ENCODE measurements at places on chromosomes 1 and 21.

DNA sequence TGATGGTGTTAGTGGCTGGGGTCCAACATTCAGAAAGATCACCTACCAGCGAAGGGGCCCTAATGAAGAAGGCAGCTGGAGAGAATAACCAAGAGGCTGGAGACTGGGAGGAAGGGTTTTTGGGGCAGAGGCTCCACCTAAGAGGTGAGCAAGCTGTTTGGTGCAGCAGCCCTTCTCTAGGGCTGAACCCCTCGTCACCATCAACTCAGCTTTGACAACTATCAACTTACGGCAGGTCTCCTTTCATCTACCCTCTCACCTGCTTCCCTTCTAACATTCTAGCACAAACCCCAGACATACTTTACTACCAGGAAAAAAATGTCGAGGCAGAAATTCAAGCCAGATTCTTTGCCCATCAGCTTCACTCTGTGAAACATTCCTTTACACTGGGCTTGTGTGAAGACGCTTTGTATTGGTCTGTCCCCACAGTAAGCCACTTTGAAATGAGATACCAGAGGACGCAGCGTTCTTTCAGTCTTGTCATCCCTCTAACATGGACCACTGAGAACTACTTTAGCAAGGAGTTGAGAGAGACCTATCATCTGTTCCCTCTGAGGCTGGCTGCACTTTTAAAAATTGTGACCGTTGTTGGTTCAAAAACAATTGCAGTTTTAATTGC lies 84.6 kb downstream of the RAVER2 start:
- no peak for DNase-seq

DNA sequence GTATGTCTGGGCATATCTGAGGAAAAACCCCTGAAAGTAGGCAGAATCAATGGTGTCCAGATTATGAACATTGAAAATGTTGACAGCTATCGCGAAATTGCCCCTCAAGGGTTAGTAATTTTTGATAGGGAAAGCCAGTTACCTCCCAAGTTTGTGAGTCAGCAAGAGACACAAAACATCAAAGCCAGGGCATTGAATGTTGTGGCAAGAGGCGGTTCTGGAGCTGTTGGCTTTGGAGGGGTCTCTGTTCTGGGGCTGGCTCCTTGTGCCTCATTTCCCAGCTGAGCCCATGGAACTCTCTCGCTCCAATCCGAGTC lies 10.6 kb upstream of the S100A11 start:
- no peak for DNase-seq

DNA sequence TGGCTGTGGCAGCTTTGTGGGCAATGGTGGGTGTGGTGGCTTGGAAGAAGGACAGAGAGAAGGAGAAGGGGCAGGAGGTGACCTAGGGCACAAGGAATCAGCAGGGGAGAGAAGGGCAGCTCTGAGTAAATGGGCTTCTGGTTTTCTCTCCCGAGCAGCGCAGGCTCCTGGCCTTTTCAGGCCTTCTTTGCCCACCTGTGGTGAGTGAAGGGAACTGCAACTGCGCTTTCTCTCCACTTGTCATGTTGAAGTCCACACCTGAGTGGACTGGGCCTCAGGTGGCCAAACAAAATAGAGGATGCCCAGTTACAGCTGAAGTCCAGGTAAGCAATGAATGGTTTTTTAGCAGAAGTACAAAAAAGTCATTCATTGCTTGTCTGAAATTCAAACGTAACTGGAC lies 29.4 kb upstream of the KCNA10 start:
- peak; percentile 6 for DNase-seq

DNA sequence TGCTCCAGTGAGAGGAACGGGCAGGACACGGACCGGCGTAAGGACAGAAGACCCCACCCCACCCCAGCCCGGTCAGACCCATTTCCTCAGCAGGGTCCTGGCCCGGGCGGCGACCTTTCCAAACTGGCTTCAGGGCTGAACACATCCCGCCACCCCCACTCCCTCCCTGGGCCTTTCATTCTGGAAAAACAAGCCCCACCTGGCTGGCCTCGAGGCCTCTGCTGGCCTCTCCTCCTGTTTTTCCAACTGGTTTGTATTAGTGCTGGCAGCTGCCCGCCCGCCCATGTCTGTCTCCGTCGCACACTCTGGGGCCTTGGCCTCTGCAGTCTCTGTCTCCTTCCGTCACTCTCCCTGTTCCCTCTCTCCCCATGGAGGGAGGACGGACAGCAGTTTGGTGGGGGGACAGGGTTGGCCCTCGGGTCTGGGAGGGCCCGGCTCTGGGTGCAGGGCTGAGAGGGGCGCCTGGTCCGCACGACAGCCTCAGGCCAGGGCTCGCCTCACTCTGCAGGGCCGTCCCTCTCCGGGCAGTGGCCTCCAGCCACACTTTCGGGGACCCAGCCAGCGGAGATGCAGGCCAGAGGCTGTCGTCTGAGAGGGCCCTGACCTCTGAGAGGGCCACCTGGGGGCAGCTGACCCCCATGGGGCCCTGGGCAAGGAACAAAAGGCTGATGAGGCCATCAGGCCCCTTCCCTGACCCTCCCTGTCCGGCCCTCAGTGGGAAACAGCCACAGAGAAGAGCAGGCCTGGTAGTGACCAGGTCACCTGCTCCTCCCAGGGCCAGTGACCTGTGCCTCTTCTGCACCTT lies 1.5 kb upstream of the MXRA8 start:
- peak; percentile 34 for DNase-seq

GRCh38 chr1:226827458-226827857 lies 43.0 kb upstream of the PSEN2 start:
- peak; percentile 26 for DNase-seq

- no peak for DNase-seq
Measured at GRCh38 chr1:9300573-9300972, 7.9 kb downstream of the SPSB1 start.

DNA sequence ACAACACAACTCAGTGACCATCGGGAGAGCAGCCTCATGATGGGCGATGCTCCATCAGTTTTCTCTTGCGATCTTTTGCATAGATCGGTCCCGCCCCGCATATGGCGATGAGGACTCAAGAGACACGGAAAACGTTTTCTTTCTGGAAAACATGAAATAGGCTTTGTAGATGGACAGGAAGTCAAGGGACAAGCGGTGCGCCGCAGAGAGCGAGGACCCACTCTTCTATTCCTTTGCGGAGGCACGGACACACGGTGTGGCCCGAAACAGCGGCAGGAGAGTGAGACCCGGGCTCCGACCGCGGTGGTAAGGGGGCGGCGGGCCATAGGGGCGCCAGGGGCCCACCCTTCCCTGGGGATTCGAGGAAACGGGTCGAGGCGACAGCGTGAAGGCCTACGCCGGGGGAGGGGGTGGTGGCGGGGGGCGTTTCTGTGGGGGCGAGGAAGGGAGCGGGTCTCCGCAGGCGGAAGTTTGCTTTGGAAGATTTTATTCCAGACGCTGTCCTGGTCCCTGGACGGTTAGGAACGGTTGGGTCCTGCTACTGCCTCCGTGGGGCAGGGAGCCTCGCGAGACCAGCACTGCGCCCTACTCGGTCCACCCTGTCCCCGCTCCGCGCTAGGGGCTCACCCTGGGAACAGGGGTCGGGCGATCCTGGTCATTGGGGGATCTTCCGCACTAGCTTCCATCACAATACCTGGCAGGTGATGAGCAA lies 796 bp upstream of the TDRKH start:
- DNase-seq, result no peak

GRCh38 chr1:25760871-25761270 lies 39.1 kb upstream of the SELENON start:
- no peak for DNase-seq

- DNase-seq, result peak; percentile 64
Measured at GRCh38 chr1:31705080-31705866, 1.5 kb upstream of the COL16A1 start.

GRCh38 chr1:71047635-71048607 lies at the start of gene PTGER3:
PTGER3 (minus strand) TSS chr1:71047816; CDS start chr1:71047577, 239 bp downstream.
- DNase-seq, result no peak

GRCh38 chr1:8388732-8389562 lies 71.0 kb downstream of the SLC45A1 start:
- DNase-seq, result no peak

DNA sequence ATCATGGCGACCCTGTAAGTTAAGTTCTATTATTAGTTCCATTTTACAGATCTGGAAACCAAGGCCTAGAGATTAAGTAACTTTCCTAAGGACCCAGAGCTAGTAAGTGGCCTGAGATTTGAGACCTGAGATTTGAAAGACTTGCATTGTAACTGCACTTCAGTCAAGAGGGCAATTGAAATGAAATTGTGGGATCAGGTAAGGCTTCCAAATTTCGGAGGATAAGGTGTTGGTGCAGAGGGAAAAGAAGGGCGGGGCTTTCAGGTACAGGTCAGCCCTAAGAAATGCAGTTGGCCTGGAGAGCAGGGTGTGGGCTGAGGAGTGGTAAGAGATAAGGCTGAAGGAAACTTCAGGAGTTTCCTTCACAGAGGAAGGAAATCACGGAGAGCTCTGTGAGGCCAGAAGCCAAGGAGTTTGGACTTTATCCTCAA lies 51.1 kb downstream of the SLC16A1 start:
- no peak for DNase-seq

DNA sequence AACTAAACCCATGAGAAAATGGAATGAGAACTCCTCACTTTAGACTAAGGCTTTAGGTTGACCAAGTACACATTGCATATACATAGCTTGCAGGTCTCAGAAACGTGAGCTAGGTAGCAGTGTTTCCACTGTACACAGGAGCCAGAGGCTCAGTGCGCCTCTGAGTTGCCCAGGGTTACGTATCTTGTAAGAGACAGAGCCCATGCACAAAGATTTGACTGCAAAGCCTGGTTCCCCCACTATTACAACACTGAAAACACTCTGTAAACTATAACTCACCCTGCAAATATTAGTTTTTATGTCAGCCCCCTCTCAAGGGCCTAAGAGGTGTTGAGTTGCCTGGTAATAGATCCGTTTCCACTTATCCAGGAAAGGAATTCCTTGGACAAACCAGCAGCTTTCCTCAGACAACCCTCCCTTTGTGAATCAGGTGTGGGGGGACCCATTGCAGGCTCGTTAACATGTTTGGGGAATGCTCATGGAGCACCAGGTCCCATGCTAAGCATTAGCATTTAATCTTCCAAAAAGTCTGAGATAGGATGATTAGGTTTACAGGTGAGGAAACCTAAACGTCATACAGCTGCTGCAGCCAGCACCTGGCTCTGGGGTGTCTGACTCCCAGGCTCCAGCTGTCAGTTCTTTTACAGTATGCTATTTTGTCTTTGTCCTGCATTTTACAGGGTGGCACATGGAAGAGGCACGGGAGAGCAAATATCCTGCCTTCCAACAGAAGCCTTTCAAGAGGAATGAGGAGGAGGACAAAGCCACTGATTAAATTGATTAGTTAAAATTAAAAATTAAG lies 25.7 kb downstream of the TENT5C start:
- DNase-seq, result no peak

DNA sequence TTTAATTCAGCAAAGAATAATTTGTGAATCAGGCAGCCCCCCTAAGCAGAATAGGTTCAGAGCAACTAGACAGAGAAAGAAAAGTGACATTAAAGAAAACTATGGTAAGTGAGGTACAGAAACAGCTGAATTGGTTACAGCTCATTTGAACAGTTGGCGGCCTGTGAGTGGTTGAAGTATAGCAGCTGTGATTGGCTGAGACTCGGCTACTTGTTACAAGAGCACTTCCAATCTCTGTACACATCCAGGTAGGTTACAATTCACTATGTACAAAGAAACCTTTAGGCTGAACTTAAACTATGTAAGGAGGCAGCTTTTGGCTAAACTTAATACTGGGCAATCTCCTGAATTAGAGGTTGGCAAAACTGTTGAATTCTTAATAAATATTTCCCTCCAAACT lies 171.1 kb upstream of the LHX8 start:
- DNase-seq, result no peak

DNA sequence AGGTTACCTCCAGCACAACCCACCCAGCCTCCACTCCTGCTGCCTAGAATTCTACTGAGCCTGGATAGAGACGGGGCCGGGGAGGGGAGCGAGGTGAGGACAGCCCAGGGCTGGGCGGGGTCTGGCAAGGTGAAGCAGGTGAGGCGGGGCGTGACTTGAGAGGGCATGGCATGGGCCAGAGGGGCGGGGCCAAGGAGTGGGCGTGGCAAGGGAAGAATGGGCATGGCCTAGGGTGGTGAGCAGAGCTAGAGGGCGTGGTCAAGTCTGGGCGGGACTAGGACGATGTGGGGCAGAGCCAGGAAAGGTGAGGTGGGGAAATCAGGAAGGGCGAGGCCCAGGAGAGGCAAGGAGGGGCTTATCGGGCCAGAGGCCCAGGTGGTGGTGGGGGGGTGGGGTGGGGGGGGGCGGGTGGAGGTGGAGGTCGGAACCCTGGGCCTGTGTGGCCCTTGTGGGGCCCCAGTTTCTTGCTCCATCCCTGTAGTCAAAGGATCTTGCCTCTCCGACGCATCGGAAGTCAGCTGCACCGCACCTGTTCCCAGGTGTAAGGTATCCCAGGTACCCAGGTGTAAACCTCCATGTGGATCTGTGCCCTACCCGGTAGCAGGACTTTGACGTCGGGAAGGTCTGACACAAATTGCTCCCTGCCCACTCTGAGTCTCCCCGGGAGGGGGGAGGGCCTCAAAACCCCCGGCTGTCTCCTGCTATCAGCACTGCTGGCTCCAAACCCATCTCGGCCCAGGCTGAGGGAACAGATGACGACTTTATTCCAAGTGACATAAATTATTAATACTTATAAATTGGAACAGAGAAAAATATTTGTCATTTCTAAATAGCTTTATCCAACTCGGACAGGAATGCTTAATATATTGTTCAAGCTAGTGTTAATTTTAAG lies 32.9 kb upstream of the UTS2 start:
- no peak for DNase-seq

DNA sequence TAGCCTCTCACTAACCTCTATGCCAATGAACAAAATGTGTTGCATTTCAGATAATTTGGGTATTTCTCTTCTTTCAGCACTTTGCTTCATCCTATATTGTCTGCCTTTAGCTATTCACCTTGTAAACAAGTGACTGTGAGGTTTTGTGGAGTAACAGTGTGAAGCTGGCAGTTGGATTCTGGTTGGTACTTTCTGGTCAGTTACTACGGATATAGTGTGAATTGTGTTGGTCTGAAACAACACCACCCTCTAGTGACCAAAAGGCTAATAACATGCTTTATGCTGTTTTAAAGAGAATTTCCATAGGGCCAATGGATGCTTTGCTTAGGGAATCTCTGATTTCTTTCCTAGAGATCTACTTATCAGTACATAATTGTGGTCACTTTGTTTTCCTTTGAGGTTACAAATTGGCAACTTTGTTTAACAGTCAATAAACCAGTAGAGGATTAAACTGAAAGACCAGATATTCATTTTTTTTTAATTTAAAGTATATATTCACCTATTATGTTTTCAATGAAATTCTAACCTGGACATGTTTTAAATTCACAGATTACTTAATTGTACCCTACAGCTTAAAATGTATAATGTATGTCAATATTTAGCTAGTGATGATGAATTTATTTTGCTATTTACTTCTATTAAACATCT lies 2.5 kb upstream of the PTGER3 start:
- DNase-seq, result peak; percentile 82

- peak; percentile 34 for DNase-seq
Measured at GRCh38 chr1:150429805-150430204, 57.4 kb upstream of the TARS2 start.

DNA sequence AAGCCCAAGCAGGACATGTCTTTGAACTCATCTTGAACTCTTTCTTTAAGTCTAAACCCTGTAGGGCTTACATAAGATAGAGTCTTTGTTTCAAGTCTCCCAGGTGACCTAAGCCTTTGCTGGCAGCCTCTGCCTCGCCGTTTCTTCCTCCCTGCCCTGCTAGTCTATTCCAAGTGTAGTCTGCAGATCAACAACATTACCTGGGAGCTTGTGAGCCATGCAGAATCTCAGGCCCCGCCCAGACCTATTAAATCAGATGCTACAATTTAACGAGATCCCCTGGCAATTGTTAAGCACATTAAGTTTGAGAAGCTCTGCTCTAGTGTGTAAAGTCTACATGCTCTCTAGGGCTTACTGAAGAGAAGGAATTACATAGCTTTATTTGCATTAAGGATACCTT lies 271.6 kb downstream of the PBX1 start:
- DNase-seq, result no peak

All from cardiac fibroblast (primary cell).